ENCODE measurements at places on chromosomes 5 and 9.

GRCh38 chr5:107012371-107012770 lies 658.4 kb downstream of the EFNA5 start:
- no peak for DNase-seq

DNA sequence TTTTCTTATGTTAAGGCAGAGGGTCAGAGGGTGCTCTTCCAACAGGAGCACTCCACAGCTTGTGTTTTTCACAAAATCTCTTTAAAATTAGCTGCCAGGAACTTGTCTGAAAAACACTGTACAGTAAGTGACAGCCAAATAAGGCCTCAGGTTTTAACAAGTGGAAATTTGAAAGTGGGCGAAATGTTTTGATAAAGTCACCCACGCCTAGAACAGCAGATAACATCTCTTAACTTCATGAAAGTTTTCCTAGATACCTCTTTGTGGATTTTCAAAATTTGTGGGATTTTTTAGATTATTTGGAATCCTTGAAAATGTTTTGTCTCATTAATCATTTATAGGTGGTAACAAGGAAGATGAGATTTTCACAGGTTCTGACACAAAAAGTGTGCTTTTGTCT lies 121.3 kb downstream of the PDE4D start:
- no peak for DNase-seq

DNA sequence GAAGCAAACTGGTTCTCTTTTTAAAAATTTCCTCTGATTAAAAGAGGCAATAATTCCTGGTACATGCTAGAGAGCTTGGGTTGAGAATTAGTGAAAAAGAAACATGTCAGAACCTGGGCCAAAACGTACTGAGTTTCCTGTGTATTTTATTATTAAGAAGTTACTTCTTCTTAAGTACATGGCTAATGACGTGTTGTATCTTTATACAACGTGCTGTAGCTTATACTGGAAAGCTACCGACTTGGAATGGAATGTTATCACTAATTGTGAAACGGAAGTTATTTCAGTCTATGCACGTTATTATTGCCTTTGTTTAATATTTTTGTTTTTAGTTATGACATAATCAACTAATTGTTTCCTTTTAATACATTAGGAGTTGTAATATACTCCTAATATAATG lies 43.1 kb downstream of the ZNF366 start:
- DNase-seq: no peak

- no peak for DNase-seq
Observed at GRCh38 chr9:113350937-113351336, 1.6 kb downstream of the BSPRY start.

DNA sequence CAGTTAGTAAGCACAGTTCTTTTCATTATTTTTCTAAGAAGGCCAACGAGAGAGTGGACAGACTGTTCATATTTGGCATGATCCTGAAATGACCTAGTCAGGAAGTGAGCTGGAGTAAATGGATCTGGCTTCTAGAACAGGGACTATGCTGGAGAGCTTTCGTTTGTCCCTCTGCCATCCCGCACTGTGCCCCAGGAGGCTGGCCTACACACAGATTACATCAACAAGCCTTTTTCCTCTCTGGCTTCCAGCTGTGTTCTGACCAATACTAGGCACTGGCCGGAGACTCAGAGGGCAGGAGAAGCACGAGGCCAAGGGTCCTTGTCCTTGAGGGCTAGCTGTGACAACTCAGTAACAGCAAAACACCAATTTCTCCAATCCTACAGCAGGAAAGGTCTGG lies 127.8 kb downstream of the MED27 start:
- no peak for DNase-seq

DNA sequence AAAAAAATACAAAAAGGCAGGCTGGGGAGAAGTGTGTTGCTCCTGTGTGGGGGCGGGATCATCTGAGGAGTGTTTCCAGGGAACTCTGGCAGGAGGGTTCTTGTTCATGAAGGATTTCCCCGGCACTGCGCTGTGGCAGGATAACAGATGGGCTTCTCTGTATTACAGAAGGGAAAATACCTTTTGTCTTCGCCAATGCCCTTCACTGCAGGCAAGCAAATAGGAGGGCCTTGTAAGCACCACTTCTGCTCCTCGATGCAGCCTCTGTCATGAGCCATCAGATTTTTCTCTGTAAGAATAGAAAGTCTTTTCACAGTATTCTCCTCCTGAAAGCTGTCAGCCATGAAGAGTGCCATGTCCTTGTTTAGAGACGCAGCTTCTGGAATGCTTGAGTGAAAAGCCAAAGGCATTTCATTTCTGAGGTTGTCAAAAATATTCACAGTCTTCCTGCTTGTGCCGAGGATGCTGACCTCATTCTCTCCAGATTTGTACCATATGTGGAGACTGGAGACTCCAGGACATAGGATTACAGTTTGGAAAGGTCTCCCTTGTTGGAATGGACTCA lies 294.0 kb downstream of the YTHDC2 start:
- DNase-seq: peak; percentile 90

DNA sequence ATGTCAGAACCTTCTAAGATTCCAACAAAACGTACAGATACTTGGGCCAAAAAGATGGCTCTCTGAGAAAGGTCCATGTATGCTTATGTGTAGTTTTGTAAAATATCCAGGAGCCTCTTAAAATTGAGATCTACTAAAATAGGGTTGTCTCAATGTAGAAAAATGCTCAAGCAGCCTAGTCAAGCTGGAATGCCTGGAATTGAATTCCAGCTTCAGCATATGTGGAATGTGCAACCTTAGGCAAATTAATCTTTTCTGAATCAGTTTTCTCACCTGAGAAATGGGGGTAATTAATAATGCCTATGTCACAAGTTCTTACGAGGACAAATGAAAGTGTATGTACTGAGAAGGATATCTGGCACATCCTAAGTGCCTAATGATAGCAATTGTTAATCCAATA lies 662.4 kb downstream of the DTWD2 start:
- peak; percentile 48 for DNase-seq

GRCh38 chr5:72224946-72225463 lies 95.0 kb downstream of the MRPS27 start:
- peak; percentile 94 for DNase-seq

DNA sequence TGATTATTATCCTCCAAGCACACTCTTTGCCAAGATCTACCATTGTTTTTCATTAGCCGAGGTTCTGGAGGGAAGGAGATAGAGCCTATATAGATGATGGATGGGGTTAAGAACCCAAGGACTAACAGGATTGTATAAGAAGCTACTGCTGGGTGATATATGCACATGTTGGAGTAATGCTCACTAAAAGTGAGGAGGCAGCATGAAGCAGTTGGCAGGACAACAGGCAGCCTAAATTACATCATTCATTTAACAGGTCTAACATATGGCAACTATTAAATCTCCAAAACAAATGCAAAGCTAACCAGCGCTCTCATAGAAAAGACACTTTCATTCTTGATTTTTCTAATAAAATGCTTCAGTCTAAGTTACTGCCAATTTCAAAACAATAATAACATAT lies 293.2 kb downstream of the EPB41L4A start:
- peak; percentile 80 for DNase-seq

DNA sequence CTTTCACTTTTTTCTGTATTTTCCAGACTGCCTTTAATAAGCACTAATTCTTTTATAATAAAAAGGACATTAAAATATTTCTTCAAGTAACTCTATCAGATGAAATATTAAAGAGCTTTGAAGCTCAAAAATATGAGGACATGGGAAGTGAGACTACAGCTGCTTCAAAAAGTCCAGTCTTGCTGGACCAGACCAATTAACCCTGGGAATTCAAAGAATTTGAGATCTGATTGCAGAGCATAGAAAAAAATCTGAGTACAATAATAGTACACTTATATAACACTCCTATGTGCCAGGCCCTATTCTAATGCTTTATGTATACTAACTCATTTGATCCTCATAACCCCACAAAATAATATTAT lies 9.8 kb downstream of the TMEM245 start:
- DNase-seq: no peak

DNA sequence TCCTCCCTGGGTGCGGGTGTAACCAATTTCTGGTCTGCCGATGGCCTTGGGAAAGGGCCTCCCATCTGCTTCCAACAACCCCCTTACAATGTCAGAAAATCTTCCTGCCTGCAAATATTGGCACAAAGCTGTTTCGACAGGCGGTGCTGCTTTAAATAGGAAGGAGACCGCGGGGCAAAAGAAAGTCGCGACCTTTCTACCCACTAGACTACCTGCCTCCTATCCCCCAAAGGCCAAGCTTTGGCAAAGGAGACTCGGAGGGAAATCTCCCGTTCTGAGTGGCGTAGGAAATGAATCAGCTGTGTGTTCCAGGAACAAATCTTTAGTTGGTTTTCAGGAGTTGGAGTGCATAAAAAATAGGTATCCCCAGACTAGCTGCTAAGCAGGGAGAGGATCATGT lies 36.8 kb upstream of the NFIB start:
- no peak for DNase-seq

DNA sequence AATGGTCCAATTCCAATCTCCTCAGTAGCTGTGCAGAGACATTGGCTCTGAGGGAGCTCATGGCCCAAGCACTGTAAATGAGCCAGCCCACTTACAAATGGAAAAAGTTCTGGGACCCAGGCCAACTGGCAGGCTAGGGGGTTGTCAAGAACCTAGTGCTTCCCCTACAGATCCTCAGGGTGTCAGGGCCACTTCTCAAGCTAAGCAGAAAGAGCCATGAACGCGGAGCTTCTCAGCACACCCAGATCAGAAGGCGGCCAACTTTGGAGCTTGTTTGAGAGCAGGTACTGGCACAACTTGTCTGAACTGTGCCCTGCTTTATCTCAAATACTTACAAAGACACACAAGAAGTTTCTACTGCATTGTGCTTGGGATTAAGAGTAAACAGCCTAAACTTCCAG lies 17.5 kb downstream of the TLE1 start:
- peak; percentile 84 for DNase-seq

- no peak for DNase-seq
Observed at GRCh38 chr9:23938908-23939307, 112.9 kb upstream of the ELAVL2 start.

DNA sequence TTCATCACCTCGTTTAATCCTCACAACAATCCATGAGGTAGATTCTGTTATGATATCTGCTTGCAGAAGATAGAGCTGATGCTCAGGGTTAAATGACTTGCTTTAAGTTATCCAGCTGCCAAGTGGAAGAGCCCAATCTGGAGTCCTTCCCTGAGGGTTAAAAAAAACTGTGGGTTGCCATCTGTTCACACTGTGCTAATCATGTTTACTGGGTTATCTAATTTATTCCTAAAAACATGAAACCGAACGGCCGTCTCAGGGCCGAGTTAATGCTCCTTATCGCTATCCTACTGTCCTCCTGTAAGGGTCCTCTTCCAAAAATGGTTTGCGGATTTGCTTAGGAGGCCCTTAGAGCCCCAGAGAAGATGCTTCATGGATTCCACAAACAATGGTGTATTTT lies 153.3 kb downstream of the YIPF5 start:
- no peak for DNase-seq

GRCh38 chr5:181036816-181037364 lies 3.2 kb upstream of the BTNL9 start:
- no peak for DNase-seq

DNA sequence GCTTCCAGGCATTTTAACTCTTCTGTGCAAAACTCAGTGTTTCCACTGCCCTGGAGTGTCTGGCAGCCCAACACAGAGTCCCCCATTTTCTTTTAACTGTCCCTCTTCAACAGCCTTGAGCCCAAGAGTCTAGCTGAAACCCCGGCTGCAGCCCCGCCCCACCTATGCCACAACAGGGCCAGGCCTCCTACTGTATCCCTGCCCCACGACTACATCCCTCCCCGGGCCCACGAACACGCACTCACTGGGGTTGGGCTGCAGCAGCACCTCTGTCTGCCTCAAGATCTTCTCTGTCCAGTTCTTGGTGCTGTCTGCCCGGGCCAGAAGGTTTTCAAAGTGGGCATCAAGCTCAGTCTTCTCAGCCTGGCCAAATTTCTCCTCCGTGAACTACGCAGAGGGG lies 6.1 kb downstream of the SH3GLB2 start:
- no peak for DNase-seq

- DNase-seq: peak; percentile 16
Observed at GRCh38 chr9:114914139-114914538, 16.3 kb downstream of the TNFSF8 start.

- no peak for DNase-seq
Observed at GRCh38 chr5:57432876-57433275, 49.7 kb downstream of the ACTBL2 start.

DNA sequence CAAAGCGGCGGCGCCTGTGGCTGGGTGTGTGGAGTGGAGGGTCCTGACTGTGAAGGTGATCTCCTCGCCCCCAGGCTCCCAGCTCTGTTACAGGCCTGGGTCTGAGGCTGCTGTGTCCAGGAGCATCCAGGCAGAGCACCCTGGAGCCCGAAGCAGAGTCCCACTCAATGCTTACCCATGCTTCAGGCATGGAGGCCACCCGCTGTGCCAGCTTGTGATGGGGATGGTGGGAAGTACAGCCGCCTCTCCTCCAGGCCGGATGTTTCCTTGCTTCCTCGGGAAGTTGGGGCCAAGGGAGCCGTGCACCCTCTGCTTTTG lies 255.9 kb upstream of the IRX1 start:
- DNase-seq: no peak

DNA sequence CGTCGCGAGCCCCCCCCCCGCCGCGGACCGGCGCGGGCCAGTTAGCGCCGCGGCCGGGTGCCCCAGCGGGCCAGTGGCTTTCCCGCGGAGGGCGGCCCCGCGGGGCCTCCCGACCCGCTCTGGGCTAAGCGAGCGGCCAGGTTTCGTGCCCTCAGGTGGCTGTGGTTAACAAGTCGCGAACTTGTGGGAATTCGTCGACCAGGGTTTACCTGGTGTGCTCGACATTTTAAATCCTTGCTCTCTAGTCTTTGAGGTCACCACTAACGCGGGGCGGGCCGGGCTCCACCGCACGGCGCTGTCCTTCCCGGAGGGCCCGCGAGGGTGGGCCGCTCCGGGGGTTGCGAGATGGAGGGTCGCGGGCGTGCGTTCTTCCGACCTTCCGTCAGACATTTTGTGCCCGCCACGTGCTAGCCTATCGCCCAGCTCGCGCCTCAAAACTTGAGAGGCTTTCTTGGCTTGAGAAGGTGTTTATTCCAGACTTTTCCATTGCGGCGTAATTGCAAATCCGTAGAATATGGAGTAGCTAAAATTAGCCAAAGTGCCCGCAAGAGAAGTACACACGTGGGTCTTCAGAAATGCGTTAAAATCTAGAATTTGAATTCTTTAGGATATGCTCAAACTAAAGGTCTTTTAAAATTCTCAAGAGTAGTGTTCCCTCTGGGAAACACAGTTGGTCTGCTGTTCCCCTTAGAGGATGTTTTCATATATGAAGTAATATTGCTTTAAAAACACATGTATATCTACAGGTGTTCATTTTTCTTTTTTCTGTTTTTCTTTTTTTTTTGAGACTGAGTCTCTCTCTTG lies 2.1 kb downstream of the ANP32B start:
- DNase-seq: no peak

- peak; percentile 85 for DNase-seq
Observed at GRCh38 chr5:159928122-159928909, 12.0 kb downstream of the ADRA1B start.

GRCh38 chr9:77616191-77616590 lies 31.9 kb downstream of the GNA14 start:
- DNase-seq: no peak

- peak; percentile 34 for DNase-seq
Observed at GRCh38 chr5:169146158-169146557, 154.8 kb downstream of the SLIT3 start.

DNA sequence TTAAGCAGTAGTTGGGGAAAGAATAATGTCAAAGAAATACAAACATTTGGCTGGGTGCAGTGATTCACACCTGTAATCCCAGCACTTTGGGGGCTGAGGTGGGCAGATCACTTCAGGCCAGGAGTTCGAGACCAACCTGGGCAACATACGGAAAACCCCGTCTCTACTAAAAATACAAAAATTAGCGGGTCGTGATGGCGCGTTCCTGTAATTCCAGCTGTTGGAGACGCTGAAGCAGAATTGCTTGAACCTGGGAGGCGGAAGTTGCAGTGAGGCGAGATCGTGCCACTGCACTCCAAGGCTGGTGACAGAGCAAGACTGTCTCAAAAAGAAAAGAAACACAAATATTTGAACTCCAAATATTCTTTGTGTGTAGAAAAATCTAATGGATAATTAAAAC lies 4.7 kb downstream of the MATR3 start:
- no peak for DNase-seq

Measured in fibroblast of upper back skin (primary cell).